Foreskin melanocyte (primary cell): ENCODE measurements at places on chromosomes 7 and 10.

DNA sequence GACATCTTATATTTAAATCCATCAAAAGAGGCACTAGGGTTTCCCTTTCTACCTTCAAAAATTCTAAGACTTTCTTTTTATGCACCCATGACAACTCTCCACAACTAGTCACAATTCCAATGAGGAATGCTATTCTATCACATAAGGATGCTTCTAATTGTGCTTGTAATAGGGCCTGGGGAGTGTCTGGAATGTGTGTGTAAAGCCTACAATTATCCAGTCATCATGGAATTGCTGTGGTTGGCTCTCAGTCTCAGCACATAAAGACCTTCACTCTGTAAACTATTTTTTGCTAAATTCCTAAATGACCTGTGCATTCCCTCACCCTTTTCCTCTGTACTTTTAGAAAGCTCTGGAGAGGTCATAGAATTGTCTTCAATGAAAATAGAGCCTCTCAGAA is 86.7 kb downstream of the EPDR1 start:
- no peak for DNase-seq

DNA sequence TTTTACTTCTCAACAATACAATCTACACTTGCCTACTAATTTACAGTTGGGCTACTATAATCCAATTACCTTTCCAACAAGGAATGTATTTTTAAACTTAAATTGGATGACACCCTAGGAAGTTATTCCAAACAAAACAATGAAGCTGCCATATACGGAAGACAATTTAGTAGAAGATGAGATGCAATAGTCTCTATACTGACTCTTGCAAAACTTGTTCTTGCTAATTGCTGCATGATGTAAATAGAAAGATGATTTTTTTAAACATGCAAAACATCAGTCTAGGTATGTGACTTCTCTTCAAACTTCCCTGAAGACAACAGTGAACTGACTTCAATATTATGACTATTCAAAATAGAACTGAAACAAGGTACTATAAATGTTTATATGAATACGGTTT is 17.6 kb downstream of the NT5C3A start:
- no peak for DNase-seq

GRCh38 chr10:72736176-72736827 is 44.4 kb downstream of the MCU start:
- DNase-seq: no peak

DNA sequence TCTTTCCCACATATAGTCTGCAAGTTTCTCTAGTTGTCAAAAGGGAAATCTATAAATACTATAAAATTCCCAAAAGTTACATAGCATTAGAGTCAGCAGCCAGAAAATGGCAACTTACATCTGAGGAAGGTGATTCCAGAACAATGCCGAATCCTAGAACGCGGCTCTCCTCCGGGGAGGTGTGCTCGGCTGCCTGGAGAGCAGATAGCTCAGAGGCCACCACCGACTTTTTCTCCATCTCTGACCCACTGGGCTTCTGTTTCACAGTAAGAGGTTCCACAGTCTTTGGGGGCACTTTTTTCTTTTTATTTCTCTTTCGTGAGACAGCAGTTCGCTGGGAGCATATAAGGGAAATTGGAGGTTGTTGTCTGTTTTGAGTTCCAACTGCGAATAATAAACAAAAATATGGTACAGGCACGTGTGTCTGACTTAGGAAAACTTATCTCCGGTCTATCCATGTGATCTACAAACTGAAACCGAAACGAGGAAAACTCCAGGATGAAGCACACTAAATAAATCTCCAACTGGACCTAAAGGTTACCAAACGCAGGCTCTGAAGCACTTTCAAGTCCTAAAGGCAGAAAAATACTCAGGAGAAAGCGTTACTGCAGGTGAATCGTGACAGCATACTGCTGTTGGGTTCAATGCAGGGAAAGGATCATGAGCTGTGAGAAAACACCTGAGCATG is 36.2 kb downstream of the BEND7 start:
- no peak for DNase-seq

DNA sequence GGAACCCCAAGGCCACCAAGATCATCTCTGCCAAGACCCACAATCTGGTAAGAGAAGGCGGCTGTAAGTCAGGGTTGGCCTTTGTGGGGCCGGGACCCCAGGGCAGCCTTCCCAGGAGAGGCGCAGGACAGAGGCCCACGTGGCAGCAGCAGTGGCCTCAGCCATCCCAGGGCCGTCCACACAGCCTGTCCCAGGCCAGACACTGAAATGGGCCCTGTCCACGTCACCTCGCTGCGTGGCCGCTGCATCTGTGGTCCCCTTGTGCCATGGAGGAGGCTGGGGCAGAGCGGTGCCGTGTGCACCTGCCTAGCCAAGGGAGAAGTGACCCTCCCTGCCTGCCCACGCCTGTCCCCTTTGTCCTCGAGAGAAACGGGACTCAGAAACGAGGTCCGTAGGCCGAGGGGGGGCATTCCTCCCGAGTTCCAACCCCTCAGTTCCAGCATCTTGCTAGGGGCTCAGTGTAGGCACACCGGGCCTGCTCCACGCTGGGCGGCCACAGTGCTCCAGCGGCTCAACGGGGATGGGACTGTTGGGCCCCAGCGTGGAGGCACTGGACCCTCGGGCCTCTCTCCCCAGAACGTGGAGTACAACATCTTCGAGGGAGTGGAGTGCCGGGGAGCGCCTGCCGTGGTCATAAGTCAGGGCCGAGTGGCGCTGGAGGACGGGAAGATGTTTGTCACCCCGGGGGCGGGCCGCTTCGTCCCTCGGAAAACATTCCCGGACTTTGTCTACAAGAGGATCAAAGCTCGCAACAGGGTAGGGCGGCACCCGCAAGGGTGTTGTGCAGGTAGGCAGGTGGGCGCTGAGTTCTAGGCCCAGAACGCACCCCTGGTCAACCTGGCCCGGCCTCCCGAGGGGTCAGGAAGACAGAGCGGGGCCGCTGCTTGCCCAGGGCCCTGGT is 15.6 kb downstream of the DPYSL4 start:
- DNase-seq: no peak

GRCh38 chr7:117072620-117073118 is 119.4 kb downstream of the ST7 start:
- DNase-seq: no peak

DNA sequence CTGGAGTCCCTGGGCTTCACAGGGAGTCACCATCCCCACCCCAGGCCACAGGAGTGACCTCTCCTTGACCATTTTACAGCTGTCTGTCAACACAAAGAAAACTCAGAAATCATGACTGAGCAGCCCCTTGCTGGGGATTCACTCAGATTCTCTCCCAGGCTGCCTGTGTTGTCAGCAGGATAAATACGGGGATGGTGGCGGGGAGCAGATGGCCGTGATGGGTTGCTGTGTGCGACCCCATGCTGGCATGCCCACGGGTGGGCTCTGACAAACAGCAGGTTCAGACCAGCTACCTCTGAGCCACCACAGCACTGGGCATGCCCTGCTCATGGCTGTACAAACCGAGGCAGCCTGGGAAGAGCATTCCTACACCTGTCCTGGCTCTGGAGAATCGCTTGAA is 136.1 kb downstream of the SLIT1 start:
- no peak for DNase-seq

DNA sequence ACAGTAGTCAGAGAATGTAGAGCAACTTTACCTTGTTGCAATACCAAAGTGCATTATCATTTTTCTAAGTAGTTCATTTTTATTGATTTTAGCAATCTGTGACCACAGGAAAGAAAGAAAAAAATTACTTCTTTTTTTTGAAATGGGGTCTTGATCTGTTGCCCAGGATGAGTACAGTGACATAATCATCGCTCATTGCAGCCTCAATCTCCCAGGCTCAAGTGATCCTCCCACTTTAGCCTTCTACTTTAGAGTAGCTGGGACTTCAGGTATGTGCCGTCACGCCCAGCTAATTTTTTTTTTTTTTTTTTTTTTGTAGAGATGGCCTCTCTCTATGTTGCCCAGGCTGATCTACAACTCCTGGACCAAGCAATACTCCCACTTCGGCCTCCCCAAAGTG is 11.4 kb upstream of the OAT start:
- no peak for DNase-seq

- no peak for DNase-seq
Measured at GRCh38 chr10:51668336-51668689, 31.1 kb downstream of the CSTF2T start.

DNA sequence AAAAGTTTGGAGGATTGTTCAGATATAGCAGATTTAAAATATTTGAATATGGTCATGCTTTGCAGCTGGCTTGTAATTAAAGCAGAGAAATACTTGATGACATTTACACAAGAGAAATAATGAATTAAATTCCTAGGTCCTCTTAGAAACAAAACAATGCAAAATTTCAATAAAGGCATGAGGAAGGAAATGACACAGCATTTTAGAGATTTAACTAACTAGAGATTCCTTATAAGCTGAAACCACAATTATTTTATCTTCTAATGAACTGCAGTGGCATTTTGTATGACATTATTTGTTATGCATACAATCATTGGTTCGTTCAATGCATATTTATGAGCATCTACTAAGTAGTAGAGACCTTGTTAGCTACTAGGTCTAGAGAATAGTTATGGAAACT is 490.9 kb downstream of the ZWINT start:
- DNase-seq: no peak

DNA sequence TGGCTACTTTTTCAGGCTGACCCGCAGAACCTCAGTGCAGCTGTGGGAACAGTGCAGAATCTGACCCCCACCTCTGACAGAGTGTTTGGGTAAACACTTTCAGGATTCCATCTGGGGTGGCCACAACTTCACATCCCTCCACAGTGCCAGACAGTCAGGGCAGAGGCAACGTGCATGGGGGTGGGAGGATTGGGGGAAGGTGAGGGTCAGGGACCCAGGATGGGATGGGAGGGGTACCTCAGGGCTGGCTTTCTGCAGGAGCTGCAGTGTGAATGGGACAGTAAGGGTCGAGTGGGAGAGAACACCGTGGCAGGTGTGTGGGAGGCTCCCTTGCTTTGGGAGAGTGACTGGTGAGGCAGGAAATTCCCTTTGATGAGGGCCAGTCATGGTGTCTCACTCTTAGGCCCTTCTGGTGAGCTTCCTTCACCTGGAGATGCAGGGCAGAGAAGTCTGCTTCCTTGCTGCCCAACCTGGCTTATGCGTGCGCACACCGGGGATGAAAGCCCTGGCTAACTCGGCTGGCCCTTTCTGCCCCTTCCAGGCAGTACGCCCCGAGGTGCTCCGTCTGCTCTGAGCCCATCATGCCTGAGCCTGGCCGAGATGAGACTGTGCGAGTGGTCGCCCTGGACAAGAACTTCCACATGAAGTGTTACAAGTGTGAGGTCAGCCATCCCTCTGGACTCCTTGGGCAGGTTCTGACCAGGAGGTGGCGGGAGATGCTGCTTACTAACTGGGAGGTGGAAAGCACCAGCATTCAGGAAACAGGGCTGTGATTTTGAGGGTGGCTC is 8.4 kb downstream of the ZYX start:
- no peak for DNase-seq

DNA sequence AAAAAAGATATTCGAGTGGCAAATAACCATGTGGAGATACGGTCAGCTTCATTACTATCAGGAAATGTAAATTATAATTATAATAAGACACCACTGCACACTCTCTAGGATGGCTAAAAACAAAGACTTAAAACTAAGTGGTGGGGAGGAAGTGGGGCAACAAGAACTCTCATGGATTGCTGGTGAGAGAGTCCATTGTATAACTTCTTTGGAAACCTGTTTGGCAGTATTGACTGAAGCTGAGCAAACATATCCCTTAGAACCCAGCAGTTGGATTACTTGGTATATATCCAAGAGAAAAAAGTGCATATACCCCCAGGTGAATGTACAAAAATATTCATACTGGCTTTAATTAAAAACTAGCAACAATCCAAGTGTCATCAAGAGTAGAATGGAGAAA is 133.7 kb upstream of the CTBP2 start:
- no peak for DNase-seq

GRCh38 chr10:95485056-95485844 is 75.9 kb downstream of the SORBS1 start:
- DNase-seq: peak; percentile 46

DNA sequence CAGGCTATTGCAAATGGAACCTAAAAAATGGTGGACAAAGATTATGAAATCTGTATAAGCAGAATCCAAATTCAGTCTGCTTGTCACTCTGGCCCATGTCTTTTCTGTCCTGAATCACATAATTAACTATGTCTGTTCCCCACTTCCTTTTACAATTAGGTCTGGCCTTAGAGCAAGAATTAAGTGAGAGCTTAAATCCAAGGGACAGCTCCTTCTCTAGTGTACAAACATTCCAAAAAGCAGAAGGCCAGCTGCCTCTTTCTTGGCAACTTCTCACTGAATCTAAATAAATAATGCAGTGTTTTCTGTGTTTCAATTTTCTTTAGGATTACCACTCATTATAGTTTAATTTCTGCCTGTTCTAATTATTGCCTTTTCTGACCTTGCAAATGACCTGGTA is 39.3 kb upstream of the NEBL start:
- DNase-seq: no peak

DNA sequence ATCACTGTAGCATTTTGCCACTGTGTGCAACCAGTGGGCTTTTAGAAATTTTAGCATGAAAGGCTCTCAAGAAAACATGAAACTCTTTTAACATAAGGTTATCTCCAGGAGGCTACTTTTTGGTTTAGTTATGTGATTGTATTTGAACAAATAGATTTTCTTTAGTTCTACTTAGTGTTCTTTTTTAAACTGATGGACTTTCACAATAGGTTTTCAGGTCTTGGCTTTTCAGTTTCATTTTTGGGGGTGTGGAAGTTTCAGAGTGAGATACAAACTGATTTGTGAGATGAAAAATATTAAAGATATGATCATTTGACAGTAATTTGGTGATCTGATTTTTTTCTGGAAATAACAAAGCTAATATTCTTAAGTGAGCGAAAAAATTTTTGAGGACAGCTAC is 344.1 kb downstream of the PHF14 start:
- no peak for DNase-seq

- no peak for DNase-seq
Measured at GRCh38 chr7:142819530-142819929, 35.3 kb upstream of the EPHB6 start.

GRCh38 chr7:147089051-147089461 is 972.5 kb downstream of the CNTNAP2 start:
- DNase-seq: no peak

DNA sequence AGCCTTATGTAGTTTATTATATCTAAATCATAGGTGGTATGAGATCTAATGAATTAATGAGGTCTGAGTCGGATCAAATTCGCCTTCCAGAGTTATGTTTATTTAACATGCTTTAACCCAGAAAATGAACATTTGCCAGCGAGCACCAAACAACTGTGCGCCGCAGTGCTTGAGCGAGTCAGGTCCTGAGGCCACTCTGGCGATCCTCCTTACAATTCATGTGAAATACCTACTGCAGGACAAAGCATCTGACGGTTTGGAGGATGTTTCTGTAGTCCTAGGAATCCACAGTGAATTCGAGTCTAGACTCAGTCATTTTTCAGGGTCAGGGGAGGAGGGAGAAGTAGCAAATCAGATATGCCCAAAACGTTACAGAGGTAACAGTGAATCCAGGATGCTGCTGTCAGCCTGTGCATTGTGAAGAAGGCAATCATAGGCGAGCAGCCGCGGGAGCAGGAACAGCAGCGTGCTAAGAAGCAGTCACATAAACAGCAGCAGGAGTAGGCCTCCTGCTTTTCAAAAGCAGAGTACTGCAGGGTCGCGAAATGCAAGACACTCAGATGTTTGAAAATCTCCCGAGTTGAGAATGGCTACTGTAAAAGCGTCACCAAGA is 120.2 kb downstream of the CACNB2 start:
- no peak for DNase-seq

GRCh38 chr10:73910401-73910763 is 550 bp upstream of the PLAU start:
- no peak for DNase-seq

- no peak for DNase-seq
Measured at GRCh38 chr10:61197057-61197456, 253.1 kb upstream of the RHOBTB1 start.

GRCh38 chr7:47153058-47153457 is 428.9 kb downstream of the TNS3 start:
- DNase-seq: peak; percentile 69

- no peak for DNase-seq
Measured at GRCh38 chr10:78250313-78251015, 216.8 kb downstream of the RPS24 start.
